ENCODE measurements at places on chromosomes 1 and 21. TPM values are rescaled to one million over a fixed set of nuclear protein-coding genes. Genes with fewer than 3 reads are reported as not detected.
A peak's percentile ranks its signal among the peaks of the same experiment; 100 is the strongest.

DNA sequence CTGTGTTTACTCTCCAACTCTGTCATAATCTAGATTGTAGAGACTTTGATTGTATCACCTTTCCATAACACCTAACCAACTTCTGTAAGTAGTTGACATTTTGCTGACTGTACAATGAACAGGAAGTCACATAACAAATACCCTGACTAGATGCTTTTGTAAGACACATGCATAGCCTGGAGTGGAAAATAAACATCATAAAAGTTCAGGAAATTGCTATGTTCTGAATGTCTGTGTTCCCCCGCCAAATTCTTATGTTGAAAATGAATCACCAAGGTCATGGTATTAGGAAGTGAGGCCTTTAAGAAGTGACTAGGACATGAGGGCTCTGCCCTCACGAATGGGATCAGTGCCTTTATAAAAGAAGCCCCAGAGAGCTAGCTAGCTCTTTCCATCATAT lies 40.4 kb upstream of the ZSWIM5 start:
- no peaks in the 10 kb centered on the region for H3K27me3 ChIP-seq
- DNase-seq: no peak
- H3K27ac ChIP-seq: no peak overlapping the region
- no peaks in the 10 kb centered on the region for H3K36me3 ChIP-seq
- no peak overlapping the region for H3K4me3 ChIP-seq
- H3K4me1 ChIP-seq: no peaks in the 10 kb centered on the region

DNA sequence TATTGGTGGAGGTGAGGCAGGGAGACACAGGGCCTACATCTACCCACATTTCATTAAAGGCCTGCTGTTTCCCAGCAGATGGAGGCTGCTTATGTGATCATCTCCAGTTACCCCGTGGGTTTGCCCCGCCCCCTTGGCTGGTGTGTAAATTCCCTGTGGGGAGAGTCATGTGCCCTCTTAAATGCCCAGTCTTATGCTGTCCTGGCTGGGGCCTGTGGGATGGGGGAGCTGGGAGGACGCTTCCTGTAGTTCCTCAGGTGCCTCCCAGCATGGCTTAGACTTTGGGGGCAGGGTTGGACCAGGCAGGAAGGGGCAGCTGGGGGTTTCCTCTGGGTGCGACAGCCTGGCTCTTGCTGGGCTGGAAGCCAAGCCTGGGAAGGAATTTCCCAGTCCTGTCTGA lies 15.5 kb upstream of the CITED4 start:
- peaks cover under 1% of the 10 kb centered on the region for H3K27me3 ChIP-seq
- H3K27ac ChIP-seq: no peak overlapping the region
- no peaks in the 10 kb centered on the region for H3K36me3 ChIP-seq
- H3K4me1 ChIP-seq: no peaks in the 10 kb centered on the region
- DNase-seq: peak; percentile 71

- no peak for DNase-seq
- no peak overlapping the region for H3K4me3 ChIP-seq
- no peak overlapping the region for H3K27ac ChIP-seq
These were observed 357.4 kb downstream of the LMO4 start for GRCh38 chr1:87686136-87686495.

GRCh38 chr1:30934613-30935012 lies 26.1 kb upstream of the SDC3 start:
- no peak for DNase-seq
- no peaks in the 10 kb centered on the region for H3K27me3 ChIP-seq
- peaks cover 68% of the 10 kb centered on the region for H3K36me3 ChIP-seq
- H3K4me1 ChIP-seq: no peaks in the 10 kb centered on the region
- no peak overlapping the region for H3K4me3 ChIP-seq

DNA sequence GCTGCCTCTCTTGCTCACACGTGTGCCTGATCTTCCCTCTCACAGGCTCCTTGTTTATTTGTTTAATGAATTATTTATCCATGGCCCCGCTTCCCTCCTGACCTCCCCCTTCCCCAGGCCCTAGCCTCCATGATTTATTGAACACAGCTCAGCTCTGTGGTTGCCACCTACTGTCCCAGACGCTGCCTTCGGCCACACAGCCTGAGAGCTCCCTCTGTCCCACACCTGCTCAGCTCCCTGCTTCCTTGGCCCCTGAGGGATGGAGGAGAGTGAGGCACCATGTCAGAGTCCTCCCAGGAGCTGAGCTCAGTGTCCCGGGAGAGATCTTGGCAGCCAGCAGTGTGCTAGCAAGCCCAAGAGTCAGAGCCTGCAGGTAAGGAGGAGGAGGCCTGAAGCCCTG lies 3.1 kb upstream of the EFNA3 start:
- no peak overlapping the region for H3K27ac ChIP-seq
- H3K4me1 ChIP-seq: peaks cover 30% of the 10 kb centered on the region
- no peak for DNase-seq
- no peak overlapping the region for H3K4me3 ChIP-seq

- no peak for DNase-seq
- no peak overlapping the region for H3K27ac ChIP-seq
- no peaks in the 10 kb centered on the region for H3K27me3 ChIP-seq
- H3K36me3 ChIP-seq: no peaks in the 10 kb centered on the region
- no peak overlapping the region for H3K4me3 ChIP-seq
These were observed 55.2 kb downstream of the COL6A1 start for GRCh38 chr21:46036696-46037330.

CDCA8 gene
- total RNA-seq: 1.7 TPM

AADACL4 gene
- total RNA-seq: not detected

PIGR gene
- 3.0 TPM for total RNA-seq
